WTC11 (cell line): ENCODE measurements at places on chromosomes 4 and X.

- DNase-seq, result no peak
Observed at GRCh38 chrX:118459494-118459893, 36.1 kb upstream of the DOCK11 start.

GRCh38 chrX:56233100-56233499 lies 944 bp downstream of the KLF8 start:
- DNase-seq, result no peak

DNA sequence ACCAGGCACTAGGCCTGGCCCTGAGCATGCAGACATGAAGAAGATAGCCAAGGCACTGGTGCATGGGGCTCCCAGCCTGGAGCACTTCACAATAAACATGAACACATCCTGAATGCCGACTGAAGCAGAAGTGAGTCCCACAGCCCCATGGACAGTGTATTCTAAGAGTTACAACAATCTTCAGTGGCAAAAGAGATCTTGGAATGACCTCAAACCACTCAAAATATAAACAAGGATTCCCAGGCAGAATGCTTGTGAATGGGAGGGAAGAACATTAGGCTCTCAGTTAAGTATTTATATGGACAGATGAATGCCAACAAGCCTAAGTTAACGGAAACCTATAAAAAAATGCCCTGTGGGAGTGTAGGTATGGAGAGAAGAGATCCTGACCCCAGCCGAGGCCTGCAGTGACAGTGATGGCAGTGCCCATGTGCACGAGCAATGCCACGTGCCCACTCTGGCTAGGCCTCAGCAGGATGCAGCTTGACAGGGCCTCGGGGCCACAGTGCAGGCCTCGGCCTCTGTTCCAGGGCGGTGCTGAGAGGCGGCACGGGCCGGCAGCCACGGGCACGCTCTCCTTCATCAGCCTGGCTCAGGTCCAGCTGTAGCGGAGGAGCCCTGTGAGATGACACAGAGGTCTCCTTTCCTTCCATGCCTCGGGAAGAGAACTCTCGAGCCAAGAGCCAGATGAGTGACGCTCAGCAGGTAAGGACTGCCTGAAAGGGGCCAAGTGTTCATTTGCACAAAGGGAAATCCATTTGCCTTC lies 49.2 kb downstream of the IRF2 start:
- no peak for DNase-seq

GRCh38 chrX:147376601-147377422 lies 534.9 kb upstream of the FMR1 start:
- DNase-seq, result no peak

DNA sequence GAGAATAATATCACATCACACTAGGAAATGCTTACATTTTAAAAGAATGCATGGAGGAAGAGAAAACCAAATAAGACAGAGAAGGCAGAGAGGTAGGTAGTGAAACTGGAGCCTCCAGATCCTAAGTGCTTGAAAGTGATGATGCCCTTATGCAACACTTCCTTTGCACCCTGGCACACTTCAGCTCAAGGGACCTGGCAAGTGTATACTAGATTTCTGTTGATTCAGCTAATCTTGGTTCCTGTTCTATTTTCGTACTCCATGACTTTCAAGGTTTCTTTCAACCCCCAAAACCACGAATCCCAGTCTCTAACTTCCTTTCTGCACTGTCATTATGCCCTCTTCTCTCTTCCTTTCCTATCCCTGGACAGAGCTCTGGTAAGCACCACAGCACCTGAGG lies 36.9 kb upstream of the SH3KBP1 start:
- DNase-seq, result no peak

GRCh38 chr4:1075809-1076699 lies 37.3 kb downstream of the RNF212 start:
- no peak for DNase-seq

- no peak for DNase-seq
Observed at GRCh38 chr4:80199947-80200346, 2.6 kb downstream of the PRDM8 start.

- no peak for DNase-seq
Observed at GRCh38 chr4:52640808-52641565, 18.1 kb downstream of the USP46 start.

- no peak for DNase-seq
Observed at GRCh38 chr4:105838082-105838481, 57.2 kb upstream of the NPNT start.

DNA sequence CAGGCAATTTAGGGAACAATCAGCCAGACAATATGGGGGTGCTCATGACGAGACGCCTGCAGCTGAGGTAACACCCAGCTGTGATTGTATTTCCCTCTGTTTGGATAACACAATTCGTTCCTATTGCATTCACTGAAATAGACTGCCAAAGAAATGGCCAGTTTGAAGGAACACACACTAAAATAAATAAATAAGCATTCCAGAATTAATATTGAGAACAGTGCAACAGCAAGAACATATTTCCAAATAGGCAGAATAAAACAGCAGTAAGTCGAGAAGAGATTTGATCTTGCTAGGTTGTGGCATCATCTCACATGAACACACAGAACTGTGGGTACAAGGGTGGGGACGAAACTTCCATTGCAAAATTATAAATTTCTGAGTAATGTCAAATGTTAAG lies 133.5 kb upstream of the FAM47B start:
- no peak for DNase-seq

DNA sequence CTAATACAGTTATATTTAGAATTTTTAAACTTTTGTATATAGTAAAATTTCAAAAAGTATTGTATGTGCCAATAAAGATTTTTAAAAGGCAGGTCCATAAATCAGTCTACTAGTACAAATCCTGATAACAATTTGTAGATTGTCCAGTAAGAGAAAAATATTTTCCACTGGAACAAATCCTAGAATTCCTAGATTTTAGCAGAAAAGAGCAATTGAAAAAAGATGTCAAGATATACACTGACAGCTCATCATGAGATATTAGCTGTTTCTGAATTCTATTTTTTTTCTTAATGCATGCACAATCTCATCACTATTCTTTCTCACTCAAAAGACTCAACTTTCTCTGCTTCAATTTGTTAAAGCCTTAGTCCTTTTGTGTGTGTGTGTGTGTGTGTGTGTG lies 289.2 kb upstream of the MAD2L1 start:
- DNase-seq, result no peak

DNA sequence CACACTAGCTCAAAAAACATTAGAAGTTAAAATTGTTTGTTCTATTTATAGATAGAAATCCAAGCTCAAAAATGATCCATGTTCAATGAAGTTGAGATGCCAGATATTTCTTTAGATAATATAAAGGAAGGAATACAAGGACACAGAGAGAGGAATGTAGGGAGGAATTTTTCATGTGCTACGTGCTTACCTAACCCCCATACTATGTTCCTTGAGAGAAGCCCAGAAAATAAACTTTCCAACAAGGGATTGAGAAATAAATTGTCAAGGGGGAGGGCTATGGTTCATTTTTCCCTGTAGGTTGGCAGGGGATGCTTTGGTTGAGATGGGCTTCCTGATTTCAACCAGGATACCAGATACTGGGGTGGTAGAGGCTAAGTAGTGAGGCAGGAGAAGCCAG lies 15.6 kb upstream of the ADH5 start:
- no peak for DNase-seq
